NCI-H82 (cell line): ENCODE measurements at places on chromosomes 5 and 9.

- no peak for DNase-seq
These were observed 175.1 kb downstream of the PCSK1 start for GRCh38 chr5:96257904-96258303.

DNA sequence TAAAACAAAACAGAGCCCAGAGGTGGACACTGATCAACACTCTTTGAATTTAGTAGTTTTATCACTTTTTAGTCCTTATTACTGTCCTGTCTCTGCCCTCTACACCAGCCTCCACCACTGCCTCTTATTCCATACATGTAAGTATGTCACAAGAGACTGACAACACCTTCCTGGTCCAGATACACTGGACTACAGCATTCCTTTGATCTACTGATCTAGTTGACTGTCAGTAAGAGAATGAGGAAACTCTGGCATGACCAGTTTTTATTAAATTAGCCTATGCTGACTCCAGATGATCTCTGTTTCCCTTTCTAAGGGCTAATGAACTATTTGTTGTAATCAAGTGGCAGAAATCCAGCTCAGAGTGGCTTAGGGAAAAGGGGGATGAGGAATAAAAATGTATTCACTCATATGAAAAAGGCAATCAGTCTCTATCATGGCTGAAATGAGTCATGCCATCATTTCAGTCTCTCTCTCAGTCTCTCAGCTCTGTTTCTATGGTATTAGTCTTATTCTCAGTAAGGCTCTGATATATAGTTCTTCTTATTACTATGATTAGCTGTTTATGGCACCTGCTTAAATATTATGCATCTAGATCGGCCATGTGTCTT is 5.5 kb downstream of the ARHGEF37 start:
- no peak for DNase-seq

DNA sequence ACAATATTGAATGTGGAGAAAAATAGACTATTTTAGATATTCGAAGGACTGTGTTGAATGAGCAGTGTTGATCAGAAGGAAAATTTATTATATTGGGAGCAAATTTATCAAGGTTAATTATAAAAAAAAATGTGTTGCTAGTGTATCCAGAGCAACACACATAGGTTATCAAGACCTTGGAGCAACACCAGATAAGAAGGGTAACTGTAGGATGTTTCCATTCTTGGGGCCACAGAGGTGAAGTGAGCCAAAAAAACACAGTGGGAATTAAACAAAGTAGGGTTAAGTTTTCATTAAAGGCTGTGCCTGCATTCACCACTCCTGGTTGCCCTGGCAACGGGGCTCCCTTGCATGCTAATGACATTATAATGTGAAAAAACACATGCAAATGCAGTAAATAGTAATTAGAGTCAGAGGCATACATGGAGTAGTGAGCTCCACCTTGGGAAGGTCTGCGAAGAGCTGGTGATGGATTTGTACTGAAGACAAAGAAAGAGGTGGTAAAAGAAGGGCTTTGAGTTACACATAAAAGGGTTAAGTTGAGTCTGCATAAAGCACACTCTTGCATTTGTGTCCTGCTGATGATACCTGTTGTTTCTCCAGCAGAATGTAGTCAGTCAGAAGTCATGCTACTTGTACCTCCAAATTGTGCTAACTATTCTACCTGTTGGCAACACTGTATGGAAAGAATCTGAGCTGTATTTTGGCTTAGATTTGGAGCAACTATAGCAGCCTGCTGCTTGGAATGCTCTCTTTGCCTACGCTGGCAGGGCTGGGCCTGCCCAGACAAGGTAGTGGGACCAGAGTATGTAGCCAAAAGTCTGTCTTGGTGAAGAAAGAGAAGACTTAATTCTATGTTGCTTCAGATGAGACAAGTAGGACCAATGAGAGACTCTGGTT is 59.6 kb downstream of the ATG10 start:
- DNase-seq: no peak

DNA sequence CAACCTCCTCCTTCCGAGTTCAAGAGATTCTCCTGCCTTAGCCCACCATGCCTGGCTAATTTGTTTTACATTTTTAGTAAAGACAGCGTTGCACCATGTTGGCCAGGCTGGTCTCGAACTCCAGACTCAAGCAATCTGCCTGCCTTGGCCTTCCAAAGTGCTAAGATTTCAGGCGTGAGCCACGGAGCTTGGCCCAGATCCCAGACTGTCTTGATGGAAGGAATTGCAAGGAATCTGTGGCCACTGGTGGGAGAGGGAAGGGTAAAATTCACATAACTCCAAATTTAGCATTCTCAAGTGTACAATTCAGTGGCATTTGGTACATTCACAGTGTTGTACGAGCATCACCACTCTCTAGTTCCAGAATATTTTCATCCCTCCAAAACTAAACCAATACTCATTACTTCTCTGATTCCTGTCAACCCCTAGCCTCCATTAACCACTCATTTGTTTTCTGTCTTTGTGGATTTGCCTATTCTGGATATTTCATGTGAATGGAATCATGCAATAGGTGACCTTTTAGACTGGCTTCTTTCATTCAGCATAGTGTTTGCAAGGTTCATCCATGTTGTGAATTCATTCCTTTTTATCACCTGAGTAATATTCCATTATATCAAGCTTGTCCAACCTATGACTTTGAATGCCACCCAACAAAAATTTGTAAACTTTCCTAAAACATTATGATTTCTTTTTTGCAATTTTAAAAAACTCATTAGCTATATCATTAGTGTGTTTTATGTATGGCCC is 8.9 kb upstream of the MYO10 start:
- DNase-seq: no peak

DNA sequence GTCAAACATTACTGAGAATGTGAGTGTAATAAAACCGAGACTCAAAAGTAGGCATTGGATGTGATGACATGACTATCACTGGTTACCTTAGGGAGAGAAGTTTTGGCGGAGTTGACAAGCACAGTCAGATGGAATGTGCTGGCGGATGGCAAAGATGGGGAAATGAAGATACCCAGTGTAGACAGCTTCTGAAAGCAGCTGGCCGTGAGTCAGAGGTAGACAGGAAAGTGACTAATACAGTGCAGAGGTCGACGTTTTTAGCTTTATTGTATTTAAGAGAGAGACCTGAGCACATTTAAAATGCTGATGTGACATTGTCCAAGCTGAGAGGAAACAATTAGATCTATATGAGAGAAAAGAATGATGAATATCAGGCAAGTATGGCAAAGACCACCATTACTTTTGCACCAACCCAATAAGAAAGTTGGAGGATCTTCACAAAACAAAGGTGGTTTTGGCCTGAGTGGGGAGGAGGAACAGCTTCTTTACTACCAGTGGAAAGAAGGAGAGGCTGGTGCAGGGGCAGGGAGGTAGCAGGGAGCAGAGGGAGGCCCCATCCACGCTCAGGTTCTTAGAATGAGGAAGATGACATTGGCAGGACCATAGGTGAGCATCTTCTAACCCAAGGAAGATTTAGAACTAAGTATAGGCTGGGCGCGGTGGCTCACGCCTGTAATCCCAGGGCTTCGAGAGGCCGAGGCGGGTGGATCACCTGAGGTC is 36.7 kb upstream of the KCNIP1 start:
- no peak for DNase-seq

DNA sequence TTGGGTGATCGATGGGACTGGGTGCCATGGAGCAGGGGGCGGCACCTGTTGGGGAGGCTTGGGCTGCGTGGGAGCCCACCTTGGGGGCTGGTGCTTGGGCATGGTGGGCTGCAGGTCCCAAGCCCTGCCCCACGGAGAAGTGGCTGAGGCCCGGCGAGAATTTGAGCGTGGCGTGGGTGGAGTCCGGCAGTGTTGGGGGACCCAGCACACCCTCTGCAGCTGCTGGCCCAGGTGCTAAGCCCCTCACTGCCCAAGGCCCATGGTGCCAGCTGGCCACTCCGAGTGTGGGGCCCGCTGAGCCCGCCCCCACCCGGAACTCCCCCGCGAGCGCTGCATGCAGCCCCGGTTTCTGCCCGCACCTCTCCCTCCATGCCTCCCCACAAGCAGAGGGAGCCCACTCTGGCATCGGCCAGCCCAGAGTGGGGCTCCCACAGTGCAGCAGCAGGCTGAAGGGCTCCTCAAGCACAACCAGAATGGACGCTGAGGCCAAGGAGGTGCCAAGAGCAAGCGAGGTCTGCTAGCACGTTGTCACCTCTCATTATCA is 1178.6 kb upstream of the CDH10 start:
- DNase-seq: no peak

DNA sequence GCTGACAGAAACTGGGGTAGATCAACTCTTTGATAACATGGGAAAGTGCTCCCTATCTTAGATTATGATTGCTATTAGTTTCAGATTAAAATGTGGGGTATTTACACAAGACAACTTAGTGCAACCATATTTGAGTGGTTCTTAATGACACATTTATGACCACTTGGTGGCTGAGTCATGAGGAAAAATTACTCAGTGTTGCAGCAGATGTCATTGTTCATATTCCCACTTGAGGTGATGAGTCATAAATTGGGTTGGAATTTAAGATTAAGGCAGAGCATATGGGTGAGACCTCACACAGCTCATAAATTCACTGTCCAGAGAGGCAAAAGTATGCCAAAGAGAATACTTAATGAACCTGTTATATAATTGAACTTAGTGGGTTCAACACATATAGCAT is 408.3 kb downstream of the DMRT2 start:
- no peak for DNase-seq

DNA sequence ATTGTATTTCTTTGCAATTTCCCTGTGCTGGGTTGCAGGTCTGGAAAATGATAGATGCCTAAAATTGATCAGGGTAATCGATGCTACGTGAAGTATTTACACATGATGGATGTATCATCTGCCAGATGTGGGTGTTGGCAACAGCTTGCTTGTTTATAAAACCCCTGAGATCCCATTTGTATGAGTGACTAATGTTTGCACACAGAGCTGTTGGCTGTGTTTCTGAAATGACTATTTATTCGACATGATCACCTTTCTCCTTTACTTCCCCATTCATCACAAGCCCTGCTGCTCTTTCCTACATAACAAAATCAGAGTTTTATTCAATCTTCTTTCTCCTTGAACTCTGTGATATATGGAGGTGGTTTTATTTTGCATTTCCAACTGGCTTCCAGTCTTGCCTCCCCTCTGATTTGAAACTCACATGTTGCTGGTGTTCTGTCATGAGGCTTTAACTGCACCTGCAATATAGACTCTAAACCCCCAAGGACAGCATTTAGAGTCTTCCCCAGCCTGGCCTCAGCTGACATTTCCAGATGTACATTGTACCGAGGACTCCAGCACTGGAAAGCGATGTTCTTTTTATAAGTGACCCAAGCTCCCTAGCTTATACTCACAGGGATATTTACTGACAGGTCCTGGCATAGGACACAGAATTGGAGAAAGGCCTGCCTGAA is 50.7 kb upstream of the SHB start:
- DNase-seq: no peak

DNA sequence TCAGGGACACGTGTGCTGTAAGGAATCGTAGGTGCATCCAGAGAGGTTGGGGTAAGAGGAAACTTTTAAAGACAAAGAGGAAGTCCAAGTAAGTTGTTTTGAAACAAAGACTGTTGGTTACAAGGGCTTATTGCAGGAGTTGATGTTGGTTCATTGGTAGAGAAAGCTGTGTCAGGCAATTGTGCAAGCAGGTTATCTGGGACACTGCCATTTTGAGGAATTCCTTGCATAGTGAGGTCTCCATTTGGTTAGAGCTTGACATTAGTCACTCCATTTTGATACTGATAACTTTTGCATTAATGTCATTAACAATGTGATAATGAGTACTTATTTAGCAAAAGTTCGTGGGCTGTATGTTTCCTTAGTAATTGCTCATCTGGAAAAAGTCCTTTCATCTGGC is 24.9 kb downstream of the CNOT6 start:
- DNase-seq: no peak

GRCh38 chr5:56638768-56639238 is 176.5 kb upstream of the MAP3K1 start:
- no peak for DNase-seq

GRCh38 chr5:35066260-35066795 is 18.6 kb upstream of the AGXT2 start:
- DNase-seq: no peak

- no peak for DNase-seq
These were observed 329.9 kb downstream of the MSX2 start for GRCh38 chr5:175054243-175054642.

DNA sequence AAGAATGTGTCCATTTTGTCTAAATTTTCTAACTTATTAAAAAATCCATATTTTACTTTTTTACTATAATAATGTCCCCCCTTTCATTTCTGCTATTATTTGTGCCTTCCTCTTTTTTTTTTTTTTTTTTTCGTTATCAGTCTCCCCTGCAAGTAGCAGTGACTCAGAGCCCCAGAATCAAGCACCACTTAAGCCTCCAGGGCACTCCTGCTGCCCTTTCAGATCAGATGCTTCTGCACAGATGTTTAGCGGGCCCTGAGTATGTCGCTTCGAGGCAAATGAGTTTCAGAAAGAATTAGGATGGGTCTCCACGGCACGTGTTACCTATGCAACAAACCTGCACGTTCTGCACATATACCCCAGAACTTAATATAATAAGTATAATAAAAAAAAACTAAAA is 11.7 kb downstream of the MED7 start:
- DNase-seq: peak; percentile 30

- no peak for DNase-seq
These were observed 10.4 kb downstream of the MED27 start for GRCh38 chr9:132069046-132069898.

GRCh38 chr5:2311851-2312250 is 429.1 kb upstream of the IRX4 start:
- no peak for DNase-seq

GRCh38 chr5:132813599-132814502 is 749 bp downstream of the SOWAHA start:
- DNase-seq: peak; percentile 43

GRCh38 chr9:134653259-134654009 is 11.8 kb downstream of the COL5A1 start:
- no peak for DNase-seq

DNA sequence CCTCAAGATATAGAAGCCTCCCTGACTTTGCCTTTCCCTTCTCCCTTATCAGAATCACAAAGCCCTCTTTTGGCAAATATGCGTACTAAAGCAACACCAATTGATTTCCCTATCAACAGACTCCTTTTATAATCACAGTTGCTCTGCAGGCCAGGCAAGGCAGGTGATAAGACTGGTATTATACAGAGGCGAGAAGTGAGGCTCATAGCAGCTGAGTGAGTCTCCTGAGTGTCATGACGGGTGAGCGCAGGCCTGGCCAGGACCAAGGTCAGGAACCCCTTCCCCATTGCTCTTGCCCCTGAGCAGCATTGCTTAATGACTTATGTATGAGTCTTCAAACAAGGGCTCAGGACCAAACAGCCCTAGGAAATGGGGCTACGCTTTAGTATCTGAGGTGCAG is 70.8 kb downstream of the FBXO38 start:
- no peak for DNase-seq

- DNase-seq: no peak
These were observed 79.0 kb downstream of the FBXW11 start for GRCh38 chr5:171927345-171927941.

- DNase-seq: no peak
These were observed 98.4 kb downstream of the TARS1 start for GRCh38 chr5:33539212-33539611.

GRCh38 chr5:151675611-151676313 is 11.0 kb downstream of the SPARC start:
- no peak for DNase-seq

- DNase-seq: no peak
These were observed 86.6 kb downstream of the KCNN2 start for GRCh38 chr5:114448481-114448880.

GRCh38 chr9:65449423-65449822 is 164.4 kb upstream of the FOXD4L5 start:
- DNase-seq: no peak

- DNase-seq: no peak
These were observed 54.9 kb upstream of the FSTL4 start for GRCh38 chr5:133667217-133667616.
